ENCODE measurements at places on chromosomes 16 and 17.
A peak's percentile ranks its signal among the peaks of the same experiment; 100 is the strongest.

DNA sequence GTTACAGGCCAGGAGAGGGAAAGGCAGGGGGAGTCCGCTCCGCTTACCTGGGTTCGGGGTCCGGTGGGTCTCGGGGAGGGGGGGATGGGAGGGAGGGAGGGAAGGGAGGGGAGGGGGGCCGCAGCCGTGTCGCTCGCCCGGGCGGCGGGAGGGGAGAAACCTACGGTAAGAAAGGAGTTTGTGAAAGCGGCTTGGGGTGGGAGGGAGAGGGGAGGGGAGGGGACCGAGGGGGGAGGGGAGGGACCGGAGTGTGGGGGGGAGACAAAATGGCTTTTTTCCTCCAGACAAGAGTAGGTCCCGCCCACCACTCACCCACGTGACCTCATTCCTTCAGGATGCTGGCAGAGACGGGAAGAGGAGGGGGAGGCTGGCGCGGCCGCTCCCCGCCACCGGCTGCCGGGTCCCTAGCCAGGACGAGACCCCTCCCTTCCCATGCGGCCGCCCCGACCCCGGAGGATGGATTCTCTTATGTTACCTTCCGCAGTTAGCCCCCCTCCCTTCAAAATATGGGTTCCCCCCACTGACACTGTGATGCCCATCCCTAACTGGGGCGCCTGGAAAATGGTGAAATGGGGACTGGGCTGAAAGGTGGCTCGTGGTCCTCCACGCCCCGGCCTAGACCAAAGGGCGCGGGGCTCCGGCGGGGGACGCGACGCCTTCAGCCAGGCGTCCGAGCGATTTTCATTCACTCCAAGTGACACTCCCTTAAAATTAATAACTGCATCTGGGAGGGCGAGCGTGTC, at the start of gene PCGF2:
PCGF2 (minus strand) TSS at position 188 of the 743 bp plus-strand sequence. CDS start 7,934 bp downstream, outside the sequence.
- peak; percentile 94 for DNase-seq

- no peak for DNase-seq
These were observed 17.0 kb upstream of the DNASE1 start for GRCh38 chr16:3637371-3637923.

GRCh38 chr17:78781893-78782304, at the start of gene CYTH1:
Gene CYTH1, minus strand, starts transcription at chr17:78782273. Its CDS starts 50 bp downstream, at chr17:78782223.
- DNase-seq = no peak

GRCh38 chr16:87602821-87603683, 744 bp downstream of the JPH3 start:
- DNase-seq = no peak

GRCh38 chr17:40314584-40314956, 5.6 kb downstream of the RARA start:
- DNase-seq = peak; percentile 92

GRCh38 chr17:78993981-78994671, 14.4 kb upstream of the LGALS3BP start:
- DNase-seq = no peak

- DNase-seq = no peak
These were observed 18.2 kb downstream of the WFDC1 start for GRCh38 chr16:84312783-84313382.

GRCh38 chr17:680529-680928, 34.1 kb downstream of the VPS53 start:
- no peak for DNase-seq

DNA sequence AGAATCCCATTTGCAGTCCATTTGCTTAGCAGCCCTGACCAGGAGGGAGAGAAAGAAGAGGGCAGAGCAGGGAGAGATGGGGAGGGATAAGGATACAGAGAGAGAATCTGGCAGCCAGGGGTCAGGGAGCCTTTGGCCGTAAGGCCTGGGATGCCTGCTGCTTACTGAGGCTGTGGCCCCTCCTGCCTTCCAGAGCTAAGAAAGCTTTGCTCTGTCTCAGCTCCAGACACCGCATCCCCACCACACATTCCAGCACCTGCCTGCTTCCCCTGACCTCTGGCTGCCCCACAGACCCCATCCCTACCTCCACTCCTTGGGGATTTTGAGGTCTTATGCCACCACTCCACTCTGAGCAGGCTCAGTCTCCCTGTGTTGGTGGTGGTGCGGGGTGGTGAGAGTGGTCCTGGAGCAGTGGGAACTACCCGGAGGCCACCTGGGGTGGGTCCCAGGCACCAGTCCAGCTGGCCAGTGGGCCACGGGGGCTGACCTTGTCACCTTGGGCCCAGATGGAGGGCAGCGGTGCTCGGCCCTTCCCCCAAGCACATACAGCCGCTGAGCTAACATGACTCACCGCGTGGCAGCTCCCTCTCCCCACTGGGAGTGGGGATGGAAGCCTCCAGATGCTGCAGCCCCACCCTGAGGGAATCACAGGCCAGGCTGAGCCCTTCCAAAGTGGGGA, 58.3 kb downstream of the RAI1 start:
- DNase-seq = peak; percentile 64

All from left ventricle myocardium superior (tissue), 1 donor.